ENCODE measurements at places on chromosomes 16 and 17.
A peak's percentile ranks its signal among the peaks of the same experiment; 100 is the strongest.

DNA sequence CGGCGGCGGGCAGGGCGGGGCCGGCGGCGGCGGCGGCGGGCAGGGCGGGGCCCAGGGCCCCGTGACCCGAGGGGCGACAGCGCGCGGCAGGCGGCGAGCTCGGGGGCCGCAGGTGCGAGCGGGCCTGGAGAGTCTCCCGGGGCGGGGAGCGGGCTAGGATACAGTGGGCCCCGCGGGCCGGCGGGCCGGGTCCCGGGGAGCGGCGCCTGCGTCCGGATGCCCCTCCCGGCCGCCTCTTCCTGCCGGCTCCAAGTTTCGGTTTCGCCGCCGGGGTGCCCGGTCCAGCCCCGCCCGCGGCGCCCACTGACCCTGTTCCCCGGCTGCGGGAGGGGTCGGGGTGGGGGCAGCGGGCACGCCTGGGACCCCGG is at the start of gene RNF213:
TSS of gene RNF213 (plus strand) at position 62 of the 368 bp plus-strand sequence. CDS start 2,830 bp downstream, outside the sequence.
- peak; percentile 67 for DNase-seq

DNA sequence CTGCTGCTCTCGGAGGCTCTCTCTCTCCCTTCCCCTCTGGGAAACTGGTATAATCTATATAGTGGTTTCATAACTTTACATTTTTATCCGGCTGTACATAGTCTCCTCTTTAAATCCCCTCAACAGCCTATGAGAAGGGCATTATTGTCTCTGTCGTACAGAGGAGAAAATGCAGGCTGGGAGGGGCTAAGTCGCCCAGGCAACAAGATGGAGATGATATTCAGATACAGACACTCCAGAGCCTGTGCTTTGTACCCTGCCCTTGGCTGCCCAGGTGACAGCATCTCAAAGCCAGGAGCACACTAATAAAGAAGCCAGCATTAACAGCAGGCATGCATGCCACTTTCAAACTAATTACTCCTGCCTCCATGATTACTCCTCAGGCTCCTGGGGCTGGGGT is 4.7 kb upstream of the EIF1 start:
- DNase-seq: no peak

GRCh38 chr17:68053231-68054013 is 17.9 kb downstream of the KPNA2 start:
- no peak for DNase-seq

- DNase-seq: peak; percentile 43
Observed at GRCh38 chr17:17816240-17816814, 20.5 kb downstream of the SREBF1 start.

GRCh38 chr16:11793840-11794239 is 3.2 kb downstream of the ZC3H7A start:
- no peak for DNase-seq

DNA sequence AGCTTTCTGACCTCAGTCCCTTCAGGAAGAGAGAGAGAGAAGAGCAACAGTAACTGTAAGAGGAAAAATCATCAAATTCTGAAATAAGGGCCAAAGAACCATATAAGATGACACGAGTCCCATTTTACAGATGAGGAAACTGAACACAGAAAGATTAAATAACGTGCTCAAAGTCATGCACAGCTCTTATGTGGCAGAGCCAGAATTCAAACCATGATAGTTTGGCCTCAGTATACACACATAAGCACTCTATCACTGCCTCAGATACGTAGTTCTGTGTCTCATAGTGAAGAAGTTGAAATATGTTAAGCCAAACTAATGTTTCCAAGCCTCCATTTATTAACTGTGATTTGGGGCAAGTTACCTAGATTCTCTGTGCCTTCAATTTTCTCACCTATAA is 1.9 kb upstream of the ZNF19 start:
- no peak for DNase-seq

DNA sequence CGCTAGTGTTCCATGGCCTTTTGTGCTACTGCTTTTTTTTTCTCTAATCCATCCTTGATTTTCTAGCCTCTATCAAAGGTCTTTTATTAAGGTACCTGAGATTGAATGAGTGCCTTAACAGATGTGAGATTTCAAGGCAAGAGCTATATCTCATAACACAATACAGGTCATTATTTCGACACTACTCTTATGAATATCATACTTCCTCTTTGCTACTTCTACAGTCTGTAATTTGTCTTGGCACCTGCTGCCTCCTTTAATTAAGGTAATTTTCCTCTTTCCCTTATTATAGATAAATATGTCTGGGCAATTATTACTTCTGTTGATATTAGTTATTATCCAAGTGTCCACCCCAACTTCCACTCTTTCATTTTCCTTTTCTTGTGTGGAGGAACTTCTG is 5.3 kb downstream of the KRT28 start:
- no peak for DNase-seq

DNA sequence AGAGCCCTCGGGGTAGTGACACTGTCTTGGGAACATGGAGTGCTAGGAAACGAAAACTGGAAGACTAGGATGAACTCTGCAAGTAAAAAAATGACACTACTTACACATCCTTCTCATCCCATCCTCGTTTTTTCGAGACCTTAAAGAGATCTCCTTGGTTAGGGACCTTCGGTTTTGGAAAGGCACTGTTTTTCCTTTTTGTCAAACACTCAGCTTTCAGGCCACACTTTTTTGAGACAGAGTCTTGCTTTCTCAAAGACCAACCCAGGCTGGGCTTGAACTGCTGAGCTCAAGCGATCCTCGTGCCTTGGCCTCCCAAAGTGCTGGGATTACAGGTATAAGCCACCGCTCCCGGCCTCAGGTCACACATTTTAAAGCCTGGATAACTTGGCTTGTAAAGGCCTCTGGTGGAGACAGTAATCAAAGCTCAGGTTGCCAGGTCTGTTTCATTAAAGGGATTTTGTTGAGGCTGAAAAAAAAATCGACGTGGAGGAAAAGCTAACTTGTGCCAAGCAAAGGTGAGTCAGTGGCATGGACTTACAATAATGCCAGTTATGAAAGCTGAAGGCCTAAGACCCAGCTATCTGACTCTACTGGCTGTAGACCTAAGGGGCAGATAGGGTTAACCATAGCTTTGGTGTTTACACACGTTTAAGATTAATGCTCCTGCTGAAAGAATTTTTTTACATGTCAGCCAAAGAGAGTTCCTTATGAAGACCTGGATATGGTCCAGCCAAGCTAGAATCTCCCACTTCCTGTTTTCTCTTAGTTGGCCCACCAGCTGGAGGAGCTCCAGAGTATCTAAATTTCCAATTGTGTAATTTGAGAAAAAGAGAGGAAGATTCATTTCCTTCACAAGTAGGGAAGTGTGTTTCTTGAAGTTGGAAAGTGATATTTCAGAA is 823 bp downstream of the NBR1 start:
- DNase-seq: no peak

DNA sequence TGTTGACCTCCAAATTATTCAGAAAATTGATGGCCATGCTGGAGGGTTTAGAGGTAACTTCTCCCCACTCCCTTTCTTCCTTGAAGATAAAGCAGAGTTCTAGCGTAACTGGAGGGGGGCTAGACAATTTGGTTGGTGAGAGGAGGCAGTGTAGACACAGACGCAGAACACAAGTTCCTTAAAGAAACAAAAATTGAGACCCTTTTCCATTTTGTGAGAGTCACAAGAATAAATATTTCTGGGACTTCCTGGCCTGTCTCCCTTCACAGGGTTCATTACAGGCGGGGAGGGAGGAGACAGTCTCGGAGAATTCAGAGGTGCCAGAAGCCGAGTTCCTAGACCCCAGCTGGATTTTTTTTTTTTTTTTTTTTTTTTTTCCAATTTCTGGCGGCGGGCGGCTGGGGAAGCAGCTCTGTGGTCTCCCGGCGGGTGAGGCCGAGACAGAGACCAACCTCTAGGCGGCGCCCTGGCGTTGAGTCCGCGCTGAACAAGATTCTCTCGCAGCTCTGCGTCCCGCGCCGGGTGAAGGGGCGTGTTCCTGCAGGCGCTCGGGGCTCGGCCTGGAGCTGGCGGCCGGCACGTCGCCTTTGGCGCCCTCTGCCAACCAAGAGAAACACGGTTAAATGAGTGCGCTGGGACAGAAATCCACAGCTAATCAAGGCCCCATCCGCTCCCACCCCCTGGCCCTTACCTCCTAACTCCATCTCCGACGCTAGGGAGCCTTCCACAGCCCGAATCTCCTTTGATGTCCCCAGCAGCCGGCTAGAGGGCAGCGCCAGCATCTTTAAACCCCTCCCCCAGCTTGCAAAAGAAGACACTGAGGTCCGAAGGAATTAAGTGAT is 10.2 kb upstream of the HOXB9 start:
- DNase-seq: no peak

DNA sequence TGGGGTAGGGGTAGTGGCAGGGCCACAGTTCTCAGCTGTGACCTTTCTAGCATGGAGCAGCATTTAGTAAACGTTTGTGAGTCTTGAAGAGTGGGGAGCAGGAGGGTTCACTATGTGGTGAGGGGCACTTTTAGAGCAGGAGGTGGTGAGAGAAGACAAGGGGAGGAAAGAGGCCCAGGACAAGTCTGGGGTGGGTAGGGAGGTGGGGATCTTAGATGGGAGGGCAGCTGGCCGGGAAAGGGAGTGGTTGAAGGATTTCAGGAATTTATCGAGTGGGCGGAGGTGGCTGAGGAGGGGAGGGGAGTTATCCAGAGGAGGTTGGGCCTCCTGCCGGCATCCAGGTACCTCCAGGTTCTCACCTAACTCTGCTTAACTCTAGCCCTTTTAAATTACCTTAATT is 1.9 kb downstream of the CLEC16A start:
- no peak for DNase-seq

DNA sequence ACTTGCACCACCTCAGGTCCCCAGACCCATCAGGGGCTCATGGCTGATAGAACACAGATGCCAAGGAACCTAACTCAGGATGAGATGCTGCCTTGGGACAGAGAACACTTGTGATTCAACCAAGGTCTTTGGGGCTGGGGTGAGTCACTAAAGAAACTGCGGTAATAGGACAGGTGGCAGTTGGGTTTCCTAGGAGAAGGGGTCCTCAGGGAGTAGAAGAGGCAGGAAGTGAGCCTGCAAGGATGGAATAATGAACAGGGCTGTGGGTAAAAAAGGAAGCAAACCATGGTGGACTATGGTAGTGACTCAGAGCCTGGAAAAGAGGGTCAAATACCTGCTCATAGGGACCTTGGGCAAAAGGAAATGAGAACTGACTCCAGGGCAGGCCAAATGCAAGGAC is 6.5 kb upstream of the PNPO start:
- DNase-seq: no peak

GRCh38 chr17:70292366-70292765 is 123.0 kb downstream of the KCNJ2 start:
- DNase-seq: no peak

DNA sequence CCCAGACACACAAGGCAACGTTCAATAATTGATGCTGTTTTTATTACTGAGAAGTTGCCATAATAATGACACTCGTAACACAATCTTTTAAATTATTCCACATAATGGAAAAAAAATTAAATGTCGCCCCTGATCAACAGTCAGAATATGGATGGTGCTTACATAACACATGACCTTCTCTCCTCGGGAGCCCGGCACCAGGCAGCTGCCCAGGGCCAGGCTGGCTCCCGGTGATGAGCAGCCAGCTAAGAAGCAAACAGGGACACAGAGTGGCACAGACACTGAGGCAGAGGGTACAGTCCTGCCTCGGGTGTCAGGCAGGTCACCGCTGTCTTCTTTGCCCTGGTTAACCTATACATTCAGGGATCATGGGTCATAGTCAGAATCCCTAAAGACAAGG is 137.9 kb downstream of the SLC39A11 start:
- DNase-seq: no peak

DNA sequence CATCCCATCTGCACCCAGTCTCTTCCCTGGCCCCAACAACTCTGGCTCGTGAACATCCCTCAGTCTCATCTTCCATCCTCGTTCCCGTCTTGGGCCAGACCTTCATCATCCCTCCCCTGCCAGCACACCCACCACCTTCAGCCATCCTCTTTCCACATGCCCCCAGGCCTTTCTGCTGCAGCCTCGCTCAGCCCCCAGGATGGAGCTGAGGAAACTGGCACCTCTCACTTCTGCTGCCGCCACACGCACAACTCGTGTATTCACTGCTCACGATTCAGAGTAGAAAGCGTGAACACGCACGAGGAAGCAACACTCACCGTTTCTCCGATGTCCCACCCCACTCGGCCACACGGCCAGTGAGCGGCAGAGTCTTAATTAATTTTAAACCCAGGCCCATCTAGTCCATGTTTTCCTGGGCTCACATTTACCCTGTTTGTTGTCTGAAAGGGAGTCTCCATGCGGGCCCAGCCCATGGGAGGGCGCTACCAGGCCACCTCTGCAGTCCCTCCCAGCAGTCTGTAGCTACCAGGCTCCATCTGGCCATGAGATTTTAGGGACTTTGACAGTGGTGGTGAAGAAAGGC is 12.5 kb downstream of the C16orf90 start:
- no peak for DNase-seq

DNA sequence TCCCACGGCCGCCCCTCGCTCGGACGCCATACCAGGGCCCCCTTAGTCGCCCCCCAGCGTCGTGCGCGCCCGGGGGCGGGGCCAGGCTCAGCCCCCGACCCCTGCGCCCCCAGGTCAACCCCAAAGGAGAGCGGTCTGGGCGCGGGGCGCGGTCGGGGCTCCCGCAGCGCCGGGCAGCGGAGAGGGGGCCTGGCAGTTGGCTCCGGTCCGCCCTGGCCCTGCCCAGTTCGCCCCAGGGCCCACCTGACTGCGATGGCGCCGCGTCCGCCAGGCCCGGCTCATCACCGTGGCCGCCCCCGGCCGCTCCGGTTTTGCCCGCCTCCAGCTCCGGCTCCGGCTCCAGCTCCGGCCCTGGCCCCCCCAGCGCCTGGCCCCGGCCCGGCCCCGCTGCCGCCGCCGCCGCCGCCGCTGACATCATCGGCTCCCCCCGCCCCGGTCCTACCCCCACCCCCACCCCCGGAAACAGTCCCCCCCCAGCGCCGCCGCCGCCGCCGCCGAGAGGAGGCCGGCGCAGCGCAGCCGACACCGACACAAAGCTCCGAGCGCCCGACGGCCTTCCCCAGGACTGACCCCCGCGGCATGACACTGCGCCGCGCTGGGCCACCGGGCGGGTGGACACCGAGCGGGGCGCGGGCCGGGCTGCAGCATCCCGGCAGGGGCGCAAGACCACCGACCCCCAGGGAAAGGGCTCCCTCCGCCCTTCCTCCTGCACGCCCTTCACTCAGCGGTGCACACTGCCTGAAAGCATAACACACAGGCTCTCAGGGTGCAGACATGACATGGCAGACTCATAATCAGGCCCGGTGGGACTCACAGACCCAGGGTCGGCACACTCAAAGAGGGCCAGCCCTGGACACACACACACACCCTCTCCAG is at the start of gene ZBTB4:
TSS of gene ZBTB4 (minus strand) at position 419 of the 876 bp plus-strand sequence. CDS start 12,830 bp downstream, outside the sequence.
- DNase-seq: peak; percentile 83

Data from cerebellum (tissue), 4 donors.